Activated naive CD8-positive, alpha-beta T cell treated with anti-CD3 and anti-CD28 coated beads for 36 hours (primary cell): ENCODE measurements at places on chromosomes 2 and 18.

- no peaks in the 10 kb centered on the region for H3K27me3 ChIP-seq
- H3K4me1 ChIP-seq, result peaks cover 53% of the 10 kb centered on the region
- DNase-seq, result no peak
These were observed 135.6 kb downstream of the RBMS1 start for GRCh38 chr2:160358046-160358445.

DNA sequence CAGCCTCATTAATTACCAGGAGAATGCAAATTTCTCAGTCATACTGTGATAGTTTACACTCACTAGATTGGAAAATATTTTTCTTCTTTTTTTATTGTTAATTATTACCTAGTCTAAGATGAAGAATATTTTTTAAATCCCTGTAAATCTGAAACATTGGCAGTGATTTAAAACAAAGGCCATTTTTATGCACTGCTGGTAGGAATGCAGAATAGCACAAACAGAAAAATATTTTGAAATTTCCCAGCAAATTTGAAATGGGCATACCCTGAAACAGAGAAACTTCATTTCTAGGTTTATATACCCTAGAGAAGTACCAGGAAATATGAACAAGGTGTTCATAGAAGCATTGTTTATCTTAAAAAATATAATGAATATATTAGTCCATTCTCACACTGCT is 31.0 kb downstream of the DYNAP start:
- H3K27me3 ChIP-seq, result no peaks in the 10 kb centered on the region
- no peaks in the 10 kb centered on the region for H3K4me1 ChIP-seq
- DNase-seq, result no peak
- no peaks in the 10 kb centered on the region for H3K36me3 ChIP-seq
- H3K4me3 ChIP-seq, result no peak overlapping the region

GRCh38 chr2:237673130-237674001 is 46.0 kb downstream of the LRRFIP1 start:
- H3K4me1 ChIP-seq, result peaks cover 47% of the 10 kb centered on the region
- H3K36me3 ChIP-seq, result no peaks in the 10 kb centered on the region
- DNase-seq, result peak; percentile 88
- peak overlapping the region; percentile 77 for H3K4me3 ChIP-seq

- H3K4me1 ChIP-seq, result no peaks in the 10 kb centered on the region
- no peak for DNase-seq
- no peaks in the 10 kb centered on the region for H3K36me3 ChIP-seq
- H3K4me3 ChIP-seq, result no peak overlapping the region
- no peak overlapping the region for H3K27ac ChIP-seq
- H3K27me3 ChIP-seq, result peaks cover 3% of the 10 kb centered on the region
These were observed 261.8 kb upstream of the RAB6C start for GRCh38 chr2:129717560-129718130.

GRCh38 chr18:57797209-57797651 is 5.9 kb downstream of the ATP8B1 start:
- peaks cover 4% of the 10 kb centered on the region for H3K36me3 ChIP-seq
- no peak overlapping the region for H3K27ac ChIP-seq
- no peak overlapping the region for H3K4me3 ChIP-seq
- no peak for DNase-seq
- H3K27me3 ChIP-seq, result peaks cover 72% of the 10 kb centered on the region

- DNase-seq, result no peak
- H3K4me3 ChIP-seq, result no peak overlapping the region
- no peak overlapping the region for H3K27ac ChIP-seq
- peaks cover 12% of the 10 kb centered on the region for H3K27me3 ChIP-seq
These were observed 38.6 kb upstream of the KCNF1 start for GRCh38 chr2:10873171-10873570.

DNA sequence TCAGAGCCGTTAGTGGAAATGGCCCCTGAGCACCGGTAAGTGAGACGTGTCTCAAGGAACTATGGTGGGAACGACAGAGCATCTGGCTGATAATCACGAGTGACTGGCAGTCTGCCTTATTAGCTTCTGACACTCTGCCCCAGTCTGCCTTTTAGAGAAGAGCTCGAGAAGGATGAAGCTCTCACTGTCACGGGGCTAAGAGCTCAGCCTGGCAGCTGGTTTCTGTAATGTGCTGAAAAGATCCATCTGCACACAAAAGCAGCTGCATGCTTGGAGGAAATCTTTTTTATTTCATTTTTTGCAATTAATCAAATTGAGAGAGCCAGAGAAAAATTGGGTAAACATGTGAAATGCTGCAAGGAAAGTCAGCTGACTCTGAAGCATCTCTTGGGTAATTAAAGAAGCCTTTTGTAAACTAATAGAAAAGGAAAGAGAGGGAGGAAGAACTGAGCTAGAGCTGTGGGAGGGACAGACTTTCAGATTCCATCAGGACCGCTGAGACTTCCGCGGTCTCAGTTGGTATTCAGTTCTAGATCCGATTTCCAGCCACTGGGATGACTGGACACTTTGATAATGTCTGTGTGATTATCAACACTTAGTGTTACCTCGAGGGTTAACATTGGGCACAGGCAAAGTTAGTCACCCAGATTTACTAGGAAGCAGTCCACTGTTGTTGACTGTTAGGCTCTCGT is 24.4 kb downstream of the MBP start:
- no peaks in the 10 kb centered on the region for H3K27me3 ChIP-seq
- peak overlapping the region; percentile 3 for H3K4me3 ChIP-seq
- DNase-seq, result no peak
- H3K27ac ChIP-seq, result peak overlapping the region; percentile 88

GRCh38 chr2:188450732-188451483 is 159.2 kb downstream of the GULP1 start:
- no peaks in the 10 kb centered on the region for H3K4me1 ChIP-seq
- no peak overlapping the region for H3K4me3 ChIP-seq
- no peaks in the 10 kb centered on the region for H3K36me3 ChIP-seq
- no peak for DNase-seq

DNA sequence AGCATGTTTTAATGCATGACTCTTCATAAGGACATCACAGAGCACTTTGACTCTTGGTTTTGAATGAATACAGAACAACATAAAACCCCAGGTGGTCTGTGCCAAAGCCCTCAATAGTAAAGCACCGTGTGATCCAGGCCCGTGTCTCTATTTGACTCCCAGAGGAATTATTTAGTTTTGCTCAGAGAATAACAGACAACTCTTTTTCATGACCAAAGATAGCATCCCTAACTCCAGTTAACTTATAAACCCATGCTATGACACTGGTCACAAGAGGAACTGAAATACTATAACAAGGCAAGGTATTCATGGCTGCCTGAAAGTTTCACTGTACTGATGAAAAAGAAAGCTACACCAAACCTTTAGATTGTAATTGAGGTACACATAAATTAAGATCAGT is 128.4 kb downstream of the IKZF2 start:
- peaks cover 23% of the 10 kb centered on the region for H3K4me1 ChIP-seq
- no peak overlapping the region for H3K4me3 ChIP-seq
- DNase-seq, result no peak
- peaks cover 7% of the 10 kb centered on the region for H3K36me3 ChIP-seq

GRCh38 chr2:11250400-11251196 is 93.8 kb downstream of the ROCK2 start:
- H3K27ac ChIP-seq, result no peak overlapping the region
- H3K4me1 ChIP-seq, result peaks cover 2% of the 10 kb centered on the region
- H3K27me3 ChIP-seq, result no peaks in the 10 kb centered on the region
- H3K36me3 ChIP-seq, result peaks cover 15% of the 10 kb centered on the region

DNA sequence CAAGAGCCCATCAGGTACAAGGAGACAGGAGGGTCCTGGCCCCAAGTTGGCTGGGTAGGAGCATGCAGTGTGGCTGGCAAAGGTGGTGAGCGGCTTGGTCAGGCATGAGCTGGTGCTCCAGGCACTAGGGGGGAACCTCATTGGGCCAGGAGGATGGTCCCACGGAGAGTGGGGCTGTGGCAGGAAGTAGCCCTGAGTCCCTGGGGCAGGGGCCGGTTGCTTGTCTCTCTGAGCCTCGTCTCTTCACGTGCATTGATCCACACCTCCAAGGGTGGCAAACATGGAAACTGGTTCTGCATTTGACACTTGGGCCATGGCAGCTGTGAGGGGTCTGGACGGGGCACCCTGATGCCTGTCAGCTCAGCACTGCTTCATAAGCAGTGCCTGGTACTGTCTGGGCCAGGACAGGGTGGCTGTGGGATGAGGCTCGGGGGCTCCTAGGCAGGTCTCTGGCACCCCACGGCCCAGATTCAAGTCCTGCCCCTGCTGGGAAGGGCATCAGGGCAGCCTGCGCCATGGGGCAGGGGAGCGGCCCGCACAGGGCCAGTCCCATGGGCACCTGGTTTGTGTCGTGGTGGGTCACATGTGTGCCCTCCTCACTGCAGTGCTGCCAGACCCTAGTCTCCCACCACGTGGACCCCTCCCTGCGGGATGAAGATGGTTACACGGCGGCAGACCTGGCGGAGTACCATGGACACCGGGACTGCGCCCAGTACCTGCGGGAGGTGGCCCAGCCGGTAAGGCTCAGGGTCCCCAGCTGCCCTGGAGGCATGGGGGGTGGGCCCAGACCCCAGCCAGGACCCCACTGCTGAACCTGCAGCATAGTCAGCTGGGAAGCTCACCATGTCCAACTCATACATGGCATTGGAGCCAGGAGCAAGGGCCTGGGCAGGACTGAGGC is 16.4 kb downstream of the ESPNL start:
- no peak overlapping the region for H3K4me3 ChIP-seq
- H3K4me1 ChIP-seq, result no peaks in the 10 kb centered on the region
- no peaks in the 10 kb centered on the region for H3K27me3 ChIP-seq
- H3K27ac ChIP-seq, result no peak overlapping the region

- H3K4me3 ChIP-seq, result peak overlapping the region; percentile 98
- H3K36me3 ChIP-seq, result peaks cover 53% of the 10 kb centered on the region
- no peak for DNase-seq
- peak overlapping the region; percentile 96 for H3K27ac ChIP-seq
These were observed 5.0 kb downstream of the ARL4C start for GRCh38 chr2:234491897-234492296.

GRCh38 chr18:11591957-11592356 is 17.4 kb upstream of the SLC35G4 start:
- H3K4me1 ChIP-seq, result peaks cover 12% of the 10 kb centered on the region
- no peak overlapping the region for H3K27ac ChIP-seq
- DNase-seq, result no peak
